Stimulated activated CD4-positive, alpha-beta T cell treated with anti-CD3 and anti-CD28 coated beads, Interleukin-1b, Interleukin-23, amount 100 ng/mL, for 1 hour (primary cell): ENCODE measurements at places on chromosomes 3 and 15.

DNA sequence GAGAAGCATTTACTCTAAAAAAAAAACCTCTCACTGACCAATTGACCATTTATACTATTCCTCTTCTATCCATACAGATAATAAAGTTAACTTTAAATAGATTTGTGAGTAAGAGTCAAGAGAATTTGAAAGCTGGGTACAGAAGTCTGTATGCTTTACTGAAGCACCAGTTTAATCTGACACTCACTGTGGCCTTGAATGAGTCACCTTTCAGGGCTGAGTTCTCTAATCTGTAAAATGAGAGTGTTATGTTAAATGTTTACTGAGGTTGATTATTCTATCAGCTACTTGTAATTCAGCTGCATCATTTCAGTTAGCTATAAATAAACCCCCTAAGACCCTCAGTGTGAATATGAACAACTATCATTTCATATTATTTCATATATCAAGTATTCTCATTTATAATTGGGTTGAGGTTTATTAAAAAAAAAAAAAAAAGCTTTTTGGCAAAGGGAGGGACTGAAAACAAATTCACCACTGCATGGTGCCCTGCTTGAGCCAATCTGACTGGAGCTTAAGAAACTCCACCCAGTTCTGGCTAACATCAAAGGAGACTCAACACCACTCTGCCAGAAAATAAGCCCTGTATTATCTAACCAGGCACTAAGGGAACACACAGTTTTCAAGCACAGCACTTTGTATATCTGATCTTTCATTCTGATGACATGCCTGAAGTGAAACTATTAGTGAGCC lies 2.8 kb downstream of the MAP4 start:
- no peak for DNase-seq

DNA sequence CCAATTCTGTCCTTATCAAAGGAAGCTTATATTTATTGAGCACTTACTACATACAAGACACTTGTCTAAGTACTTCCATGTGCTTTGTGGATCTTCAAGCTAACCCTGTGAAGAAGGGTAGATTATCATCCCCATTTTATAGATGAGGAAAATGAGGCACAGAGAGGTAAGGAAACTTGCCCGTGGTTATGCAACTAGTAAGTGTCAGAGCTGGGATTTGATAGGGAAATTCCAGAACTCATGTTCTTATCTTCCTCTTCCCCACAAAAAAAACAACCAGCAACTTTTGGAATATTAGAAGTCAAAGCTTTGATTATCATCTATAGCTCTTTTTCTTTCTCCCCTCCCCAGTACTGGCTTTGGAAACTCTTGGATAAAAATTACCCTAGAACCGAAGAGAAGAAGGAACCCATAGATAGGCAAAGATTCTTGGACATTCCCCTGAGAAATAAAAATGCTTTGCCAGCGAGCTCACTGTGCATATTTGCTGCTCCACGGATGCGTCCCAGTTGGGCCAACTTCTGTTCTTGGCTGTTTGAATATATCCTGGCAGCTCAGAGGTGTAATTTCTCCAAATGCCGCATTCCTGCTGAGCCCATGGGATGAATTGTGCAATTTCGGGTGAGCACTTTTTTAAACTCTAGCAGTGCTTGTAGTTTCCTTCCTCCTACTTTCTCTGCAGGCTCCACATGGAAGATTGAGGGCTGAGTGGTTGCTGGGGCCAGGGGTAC lies 591.5 kb upstream of the CFAP20DC start:
- DNase-seq, result no peak

DNA sequence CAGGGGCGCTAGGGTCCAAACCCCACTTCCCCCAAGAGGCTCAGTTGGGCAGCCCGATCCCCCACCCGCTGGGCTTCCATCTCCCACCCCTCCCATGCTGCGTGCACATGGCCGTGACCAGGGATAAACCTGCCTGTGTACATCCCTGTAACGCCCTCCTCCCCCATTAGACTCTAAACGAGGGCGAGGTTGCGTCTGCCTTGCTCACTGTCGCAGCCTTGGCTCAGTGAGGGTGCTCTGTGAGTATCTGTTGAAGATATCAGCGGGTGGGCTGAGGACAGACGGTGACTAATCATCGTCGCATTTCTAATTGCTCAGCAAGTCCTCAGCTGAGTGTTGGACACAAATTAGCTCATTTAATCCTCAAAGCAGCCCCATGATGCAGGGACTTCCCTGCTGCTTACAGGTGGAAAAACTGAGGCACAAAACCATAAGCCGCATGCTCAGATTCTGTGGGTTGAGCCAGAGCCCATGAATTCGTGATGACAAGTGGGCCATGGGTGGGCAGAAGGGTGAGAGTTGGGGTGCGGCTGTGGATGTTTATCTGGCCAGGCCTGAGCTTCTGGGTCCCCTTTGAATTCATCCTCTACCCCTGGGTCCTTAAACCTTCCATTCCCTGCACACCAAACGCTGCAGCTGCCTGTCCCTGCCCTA lies 26.0 kb downstream of the FBLN2 start:
- DNase-seq, result no peak

- no peak for DNase-seq
Observed at GRCh38 chr15:41634072-41634626, 26.1 kb upstream of the MGA start.

DNA sequence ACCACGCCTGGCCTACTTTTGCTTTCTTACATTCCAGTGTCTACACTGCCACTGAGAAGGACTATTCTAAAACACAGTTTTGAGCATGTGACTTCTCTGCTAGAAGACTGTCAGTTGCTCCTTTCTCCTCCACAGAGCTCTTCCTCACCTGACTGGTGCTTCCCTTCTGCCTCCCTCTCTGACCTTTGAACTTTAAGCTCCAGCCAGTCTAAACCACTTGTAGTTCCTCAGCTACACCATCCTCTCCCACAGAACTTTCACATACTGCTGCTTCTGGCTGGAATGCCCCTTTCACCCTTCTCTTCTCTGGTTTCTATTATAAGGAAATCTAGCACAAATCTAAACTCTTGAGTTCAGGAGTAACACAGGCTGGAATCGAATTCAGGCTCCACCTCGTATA lies 9.1 kb downstream of the NCEH1 start:
- no peak for DNase-seq

- no peak for DNase-seq
Observed at GRCh38 chr3:189361103-189361835, 189.5 kb downstream of the TPRG1 start.

- DNase-seq, result no peak
Observed at GRCh38 chr3:101120039-101120438, 126.8 kb upstream of the ABI3BP start.
